Foreskin fibroblast (primary cell): ENCODE measurements at places on chromosomes 5 and 9.

GRCh38 chr5:160456480-160457177, 35.0 kb downstream of the PTTG1 start:
- DNase-seq = no peak

GRCh38 chr5:150291388-150292385, 2.1 kb upstream of the CAMK2A start:
- no peak for DNase-seq

GRCh38 chr5:168925160-168925559, 346.0 kb upstream of the PANK3 start:
- no peak for DNase-seq

DNA sequence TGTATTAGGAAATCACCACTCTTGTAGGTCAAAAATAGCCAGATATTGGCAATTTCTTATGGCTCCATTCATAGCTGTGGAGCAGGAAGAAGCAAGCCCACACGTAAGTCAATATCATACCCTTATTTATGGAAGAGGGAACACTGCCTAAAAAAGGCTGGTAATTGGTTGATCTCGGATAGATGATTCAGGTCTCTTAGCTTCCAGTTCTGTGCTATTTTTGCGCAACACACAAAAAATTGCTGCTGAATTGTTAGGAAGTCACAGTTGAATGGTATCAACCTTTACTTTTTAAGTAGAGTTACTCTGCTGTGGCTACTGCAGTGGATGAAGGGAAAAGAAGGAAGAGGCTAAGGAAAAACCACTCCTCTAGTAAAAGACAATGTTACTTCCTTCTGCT, 168.8 kb downstream of the ARHGAP26 start:
- DNase-seq = peak; percentile 17

DNA sequence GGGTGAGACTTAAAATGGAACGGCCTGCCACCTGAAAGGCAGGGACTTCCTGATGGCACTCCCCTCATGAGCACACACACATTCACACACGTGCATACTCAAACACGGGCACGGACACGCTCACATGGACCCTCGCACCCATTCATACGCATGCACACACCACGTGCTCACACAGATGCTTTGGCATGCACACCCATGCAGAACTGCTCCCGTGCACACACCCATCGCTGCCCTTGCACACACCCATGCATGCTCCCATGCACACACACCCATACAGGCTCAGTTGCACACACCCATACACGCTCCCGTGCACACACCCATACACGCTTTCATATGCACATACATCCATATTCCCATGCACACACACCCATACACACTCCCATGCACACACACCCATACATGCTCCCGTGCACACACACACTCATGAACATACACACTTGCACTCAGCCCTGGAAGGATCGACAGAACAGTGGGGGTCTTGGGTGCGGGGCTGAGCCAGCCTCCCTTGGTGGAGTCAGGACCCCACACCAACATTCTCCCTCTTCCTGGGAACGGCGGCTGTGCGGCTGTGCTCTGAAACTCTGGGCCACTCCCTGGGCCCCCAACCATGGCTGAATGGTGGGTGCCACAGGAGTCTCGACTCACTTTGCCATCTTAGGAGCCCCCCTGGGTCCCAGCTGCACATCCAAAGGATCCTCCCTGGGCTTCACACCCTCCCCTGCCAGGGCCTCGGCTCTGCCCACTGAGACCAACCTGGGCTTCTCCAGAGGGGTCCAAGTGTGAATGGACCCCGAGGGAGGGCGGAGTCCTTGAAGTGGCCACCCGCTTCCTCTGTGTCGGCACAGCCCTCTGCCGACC, 115.2 kb downstream of the RXRA start:
- DNase-seq = no peak

DNA sequence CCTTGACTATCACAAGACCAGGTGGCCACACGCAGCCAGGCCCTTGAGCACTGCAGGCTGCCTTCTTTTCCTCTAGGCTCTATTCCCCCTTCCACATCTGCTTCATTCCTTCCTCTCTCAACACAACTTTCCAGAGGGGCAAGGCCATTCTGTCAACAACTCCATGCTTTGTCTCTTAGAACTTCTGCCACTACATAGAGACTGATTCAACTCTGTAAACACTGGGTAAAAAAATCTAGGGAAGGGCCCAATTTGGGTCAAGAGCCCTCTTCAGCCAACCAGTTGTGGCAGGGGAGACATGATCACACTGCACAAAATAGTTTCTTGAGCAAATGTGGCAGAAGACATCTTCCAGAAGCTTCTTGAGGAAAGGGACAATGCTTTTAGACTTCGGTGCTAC, 55.6 kb downstream of the ATPSCKMT start:
- DNase-seq = no peak

- DNase-seq = peak; percentile 51
Observed at GRCh38 chr9:104961701-104962359, 33.9 kb upstream of the ABCA1 start.

- no peak for DNase-seq
Observed at GRCh38 chr9:134522976-134523375, 118.6 kb upstream of the COL5A1 start.

- DNase-seq = peak; percentile 85
Observed at GRCh38 chr5:15703901-15704300, 203.9 kb downstream of the FBXL7 start.

- no peak for DNase-seq
Observed at GRCh38 chr5:54523534-54523933, 6.0 kb downstream of the SNX18 start.

- DNase-seq = no peak
Observed at GRCh38 chr5:33166948-33167347, 273.8 kb upstream of the TARS1 start.

DNA sequence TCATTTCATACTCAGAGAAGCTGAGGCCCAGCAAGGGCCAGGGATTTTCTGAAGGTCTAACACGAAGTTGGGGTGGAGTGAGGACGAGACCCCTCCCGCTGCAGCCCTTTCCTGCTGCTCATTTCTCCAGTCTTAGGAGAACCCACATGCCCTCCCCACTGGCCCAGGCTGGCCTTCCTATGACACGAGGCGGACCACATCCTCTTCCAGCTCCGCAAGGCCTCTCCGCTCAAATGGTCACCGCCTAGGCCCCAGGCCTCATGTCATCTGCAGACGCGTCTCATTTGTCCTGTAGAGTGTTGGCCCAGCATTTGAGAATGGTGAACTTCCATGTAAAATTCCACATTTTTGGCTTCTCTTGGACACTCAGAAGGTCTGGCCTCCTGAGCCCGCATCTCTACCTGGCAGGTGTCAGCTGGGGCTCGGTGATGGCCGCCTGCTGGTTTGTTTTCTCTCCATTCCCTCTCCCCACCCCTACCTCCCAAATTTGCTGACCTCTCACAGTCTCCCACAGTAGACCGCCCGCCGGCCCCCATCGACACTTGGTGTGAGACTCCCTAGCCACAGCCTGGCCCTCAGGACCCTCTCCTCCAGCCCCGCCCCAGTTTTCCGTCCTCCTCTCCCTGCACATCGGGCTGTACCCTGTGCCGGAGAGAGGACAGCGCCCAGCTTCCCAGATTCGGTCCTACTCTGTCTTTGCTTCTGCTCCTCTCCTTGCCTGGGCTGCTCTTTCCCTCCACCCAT, 51.7 kb downstream of the ERGIC1 start:
- DNase-seq = no peak

DNA sequence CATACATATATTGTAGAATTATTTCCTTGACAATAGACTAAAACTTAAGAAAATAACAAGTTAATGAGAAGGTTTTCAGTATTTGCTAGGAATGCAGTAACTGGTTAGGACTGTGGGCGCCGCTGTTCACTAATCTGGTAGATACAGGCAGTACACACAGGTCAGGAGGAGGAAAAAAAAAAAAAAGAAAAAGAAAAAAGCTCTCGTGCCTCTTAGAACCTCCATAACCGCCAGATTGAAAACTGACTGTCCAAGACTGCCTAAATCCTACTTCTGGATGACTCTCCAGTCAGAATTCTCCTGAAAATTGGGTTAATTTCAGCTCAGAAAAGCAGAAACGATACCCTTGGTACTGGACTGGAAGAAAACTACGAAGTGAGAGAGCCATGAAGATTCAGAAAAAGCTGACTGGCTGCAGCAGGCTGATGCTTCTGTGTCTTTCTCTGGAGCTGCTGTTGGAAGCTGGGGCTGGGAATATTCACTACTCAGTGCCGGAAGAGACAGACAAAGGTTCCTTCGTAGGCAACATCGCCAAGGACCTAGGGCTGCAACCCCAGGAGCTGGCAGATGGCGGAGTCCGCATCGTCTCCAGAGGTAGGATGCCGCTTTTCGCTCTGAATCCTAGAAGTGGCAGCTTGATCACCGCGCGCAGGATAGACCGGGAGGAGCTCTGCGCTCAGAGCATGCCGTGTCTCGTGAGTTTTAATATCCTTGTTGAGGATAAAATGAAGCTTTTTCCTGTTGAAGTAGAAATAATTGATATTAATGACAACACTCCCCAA, at the start of gene PCDHGA1:
Gene PCDHGA1, plus strand, starts transcription at position 216 of the 782 bp plus-strand sequence.
- DNase-seq = peak; percentile 62

GRCh38 chr5:103034662-103035392, 85.1 kb downstream of the GIN1 start:
- no peak for DNase-seq

- DNase-seq = peak; percentile 32
Observed at GRCh38 chr9:130235558-130236435, 29.8 kb upstream of the HMCN2 start.

DNA sequence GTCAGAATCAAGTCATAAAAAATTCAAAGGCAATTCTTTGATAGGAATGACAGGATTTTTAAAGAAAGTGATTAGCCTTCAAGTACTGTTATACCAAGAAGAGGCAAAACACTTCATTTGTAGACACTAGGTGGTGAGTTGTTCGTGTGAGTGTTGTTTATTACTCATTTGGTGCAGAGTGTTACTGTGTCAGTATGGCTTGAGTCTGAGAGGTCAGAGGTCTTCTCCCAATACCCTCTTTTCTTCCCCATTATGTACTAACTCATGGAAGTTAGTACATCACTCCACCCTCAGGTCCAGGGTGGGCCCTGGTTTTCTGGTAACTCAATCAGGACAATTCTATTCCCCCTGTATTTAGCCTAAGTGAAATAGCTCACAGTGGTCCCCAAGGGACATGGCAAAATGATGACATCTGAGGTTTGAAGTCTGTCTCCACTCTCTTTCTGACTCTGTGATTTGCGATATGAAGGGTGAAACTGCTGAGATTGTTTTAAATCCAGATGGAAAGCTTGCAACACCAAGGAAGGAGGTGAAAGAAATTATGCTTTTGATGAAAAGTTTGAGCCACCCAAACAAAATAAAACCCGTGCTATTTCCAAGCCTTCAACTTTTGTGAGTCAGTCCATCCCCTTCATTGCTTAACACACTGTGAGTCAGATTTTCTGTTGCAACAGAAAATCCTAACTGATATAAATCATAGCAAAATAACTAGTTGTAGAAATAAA, 56.8 kb downstream of the NUDT12 start:
- peak; percentile 79 for DNase-seq

- no peak for DNase-seq
Observed at GRCh38 chr9:89923961-89924504, 319.2 kb downstream of the GADD45G start.

DNA sequence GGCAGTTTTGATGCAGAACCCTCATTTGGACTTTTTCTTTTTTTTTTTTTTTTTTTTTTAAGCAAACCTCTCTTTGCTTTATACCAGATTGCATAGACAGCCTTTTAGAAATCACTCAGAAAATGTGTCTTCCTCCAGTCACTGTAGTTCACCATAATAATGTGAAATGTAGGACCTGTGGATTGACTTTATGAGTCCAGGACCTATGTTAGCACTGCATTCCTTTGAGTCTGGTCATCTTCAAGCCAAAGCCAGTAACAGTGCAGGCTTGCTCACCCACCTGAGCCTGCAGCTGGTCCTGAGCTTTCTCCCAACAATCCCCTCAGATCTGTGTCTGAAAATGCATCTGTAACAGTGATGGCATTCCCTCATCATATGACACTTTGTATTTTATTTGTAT, 110.7 kb upstream of the NFIL3 start:
- DNase-seq = no peak

DNA sequence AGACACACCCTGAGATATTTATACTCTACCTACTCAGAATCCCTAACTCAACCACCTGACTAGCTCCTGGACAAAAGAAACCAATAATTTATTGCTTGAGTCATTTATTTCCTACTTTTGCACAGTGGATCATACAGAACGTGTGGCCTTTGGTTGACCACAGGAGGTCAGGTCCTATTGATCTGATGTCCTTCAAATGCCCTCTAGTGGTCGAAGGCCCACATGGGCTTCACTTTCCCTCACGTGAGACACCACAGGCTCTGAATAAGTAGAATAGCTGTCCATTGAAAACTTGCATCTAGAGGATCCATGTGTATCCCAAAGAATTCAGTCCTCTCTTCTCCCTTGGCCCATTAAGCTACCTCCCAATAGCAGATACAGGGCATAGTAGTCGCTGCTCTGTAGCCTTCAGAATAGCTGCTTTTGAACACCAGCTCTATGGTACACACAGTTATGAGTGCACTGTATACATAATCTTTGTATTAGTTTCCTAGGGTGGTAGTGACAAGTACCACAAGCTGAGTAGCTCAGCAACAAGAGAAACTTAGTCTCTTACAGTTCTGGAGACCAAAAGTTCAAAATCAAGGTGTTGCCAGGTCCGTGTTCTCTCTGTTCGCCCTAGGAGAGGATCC, 177.6 kb upstream of the SMARCA2 start:
- DNase-seq = peak; percentile 41

DNA sequence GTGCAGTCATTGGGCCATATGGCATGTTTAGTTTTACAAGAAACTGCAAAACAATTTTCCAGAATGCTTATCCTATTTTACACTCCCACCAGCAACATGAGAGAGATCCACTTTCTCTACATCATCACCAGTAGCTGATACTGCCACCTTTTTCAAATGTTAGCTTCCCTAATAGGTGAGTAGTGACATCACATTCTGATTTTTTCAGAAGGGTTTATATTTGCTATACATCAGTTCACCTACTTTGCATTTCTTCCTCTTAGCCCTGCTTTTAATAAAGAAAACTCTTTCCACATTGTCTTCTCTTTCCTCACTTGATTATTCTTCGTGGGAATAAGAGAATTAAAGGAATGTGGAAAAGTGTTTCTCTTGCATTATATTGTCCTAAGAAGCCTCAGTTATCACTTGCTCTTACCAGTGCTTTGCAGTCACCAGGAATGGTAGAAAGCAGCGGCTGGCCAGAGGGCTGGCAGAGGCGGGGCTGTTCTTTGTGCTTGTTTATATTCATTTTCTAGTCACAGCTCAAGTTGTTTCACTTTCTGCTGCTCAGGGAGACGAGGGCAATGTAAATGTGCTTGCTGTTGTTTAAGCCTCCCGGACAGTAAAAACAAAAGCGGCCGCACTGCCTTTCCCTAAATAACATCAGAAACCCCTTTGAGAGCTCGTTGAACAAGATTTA, 164.8 kb downstream of the HSD17B3 start:
- peak; percentile 70 for DNase-seq

GRCh38 chr9:130997925-130998596, 10.9 kb upstream of the LAMC3 start:
- no peak for DNase-seq

GRCh38 chr5:100311806-100312205, 223.4 kb upstream of the FAM174A start:
- DNase-seq = no peak

GRCh38 chr9:129875687-129876395, 40.6 kb downstream of the USP20 start:
- DNase-seq = peak; percentile 32

GRCh38 chr9:128771094-128771721, 519 bp downstream of the ZER1 start:
- peak; percentile 48 for DNase-seq
